ENCODE measurements at places on chromosomes 16 and 17.

DNA sequence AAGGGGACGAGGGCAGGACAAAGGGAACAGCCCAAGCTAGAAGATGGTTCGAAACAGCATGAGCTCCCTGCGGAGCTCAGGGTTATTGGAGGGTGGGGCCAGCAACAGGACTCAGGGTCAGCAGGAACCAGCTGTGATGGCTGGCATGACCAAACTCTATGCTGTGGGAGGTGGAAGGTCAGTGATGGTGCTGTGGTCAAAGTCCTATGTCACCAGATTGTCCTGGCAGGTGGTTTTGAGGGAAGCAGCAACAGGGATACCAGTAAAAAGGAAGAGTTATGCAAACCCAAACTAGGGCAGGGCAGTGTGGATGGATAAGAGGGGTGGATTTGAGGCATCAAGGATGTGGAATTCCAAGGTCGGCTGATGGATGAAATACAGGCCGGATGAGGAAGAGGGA lies 32.4 kb downstream of the CACNG4 start:
- DNase-seq: no peak

- DNase-seq: no peak
Measured at GRCh38 chr17:49316258-49316570, 45.8 kb downstream of the ZNF652 start.

GRCh38 chr17:1027044-1027443 lies 30.1 kb downstream of the TIMM22 start:
- no peak for DNase-seq

DNA sequence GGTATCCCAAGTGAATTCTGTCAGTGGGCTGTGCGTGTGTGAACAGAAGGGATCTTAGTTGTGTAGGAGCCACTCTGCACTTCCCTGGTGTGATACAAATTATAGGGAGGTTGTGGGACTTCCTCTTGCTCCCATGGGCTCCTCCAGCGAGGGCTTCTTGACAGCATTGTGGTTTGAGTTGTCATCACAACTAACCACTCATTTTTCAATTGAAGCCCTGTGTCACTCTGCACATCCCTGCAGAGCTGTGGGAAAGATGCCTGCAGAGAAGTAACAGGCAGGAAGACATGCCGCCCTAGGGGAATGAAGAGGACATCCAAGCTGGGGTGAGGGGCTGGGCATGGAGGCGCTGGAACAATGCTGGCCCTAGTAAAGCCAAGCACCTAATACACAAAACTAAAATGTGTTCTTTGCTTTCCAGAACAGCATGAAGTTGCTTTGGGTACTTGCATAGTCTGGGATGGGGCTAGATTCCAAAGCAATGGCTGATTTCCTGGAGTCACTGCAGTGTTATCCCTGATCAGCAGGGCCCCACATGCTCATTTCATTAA lies 692.5 kb downstream of the TOX3 start:
- DNase-seq: no peak

DNA sequence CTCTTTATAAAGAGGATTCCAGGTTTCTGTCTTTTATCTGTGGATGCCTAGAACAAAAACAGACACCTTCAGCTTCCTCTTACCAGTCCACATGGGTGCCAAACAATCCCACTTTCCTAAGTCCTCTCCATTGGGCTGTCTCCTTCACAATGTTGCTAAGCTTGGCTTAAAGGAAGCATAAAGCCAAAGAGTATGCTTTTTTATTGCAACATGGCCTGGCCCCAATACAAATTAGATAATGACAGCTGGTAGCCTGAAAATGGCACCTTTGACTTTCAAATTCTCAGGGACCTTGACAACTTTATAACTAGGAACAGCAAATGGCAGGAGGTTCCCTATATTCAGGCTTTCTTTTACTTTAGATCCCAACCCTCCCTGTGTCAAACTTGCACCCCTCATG lies 55.8 kb downstream of the SLFN5 start:
- DNase-seq: no peak

DNA sequence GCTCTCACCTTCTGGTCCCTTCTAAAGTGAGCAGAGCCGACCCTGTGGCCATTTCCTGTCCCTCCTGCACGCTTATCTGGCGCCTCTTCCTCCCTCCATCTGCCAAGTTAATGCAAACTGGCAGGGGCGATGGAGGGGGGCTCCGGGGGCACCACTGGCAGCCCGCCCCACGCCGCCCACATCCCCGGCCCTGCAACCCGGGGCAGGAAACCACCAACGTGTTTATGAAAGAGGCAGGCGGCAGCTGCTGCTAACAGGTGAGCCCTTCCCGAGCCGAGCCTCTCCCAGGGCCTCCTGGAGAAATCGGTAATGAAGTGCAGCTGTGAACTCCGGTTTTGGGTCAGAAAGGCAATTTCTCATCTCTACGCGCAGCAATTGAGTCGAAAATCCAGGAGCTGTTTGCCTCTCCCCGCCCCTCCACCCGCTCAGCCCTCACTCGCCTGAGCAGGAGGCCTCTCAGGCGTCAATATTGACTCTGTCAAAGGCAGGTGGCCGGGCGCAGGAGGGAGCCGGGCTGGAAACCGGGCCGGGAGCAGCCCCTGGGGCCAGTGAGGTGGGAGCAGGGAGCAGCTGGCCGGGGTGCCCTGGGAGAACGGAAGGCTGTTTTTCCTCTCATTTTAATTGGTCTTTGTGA lies 164.4 kb upstream of the GSE1 start:
- DNase-seq: peak; percentile 27

- no peak for DNase-seq
Measured at GRCh38 chr17:37481001-37481665, 8.6 kb upstream of the DUSP14 start.

GRCh38 chr17:2853283-2854142 lies 57.3 kb downstream of the RAP1GAP2 start:
- no peak for DNase-seq

GRCh38 chr17:82667668-82668000 lies 19.4 kb upstream of the WDR45B start:
- DNase-seq: no peak

- DNase-seq: no peak
Measured at GRCh38 chr16:19170043-19170655, 2.1 kb downstream of the SYT17 start.

DNA sequence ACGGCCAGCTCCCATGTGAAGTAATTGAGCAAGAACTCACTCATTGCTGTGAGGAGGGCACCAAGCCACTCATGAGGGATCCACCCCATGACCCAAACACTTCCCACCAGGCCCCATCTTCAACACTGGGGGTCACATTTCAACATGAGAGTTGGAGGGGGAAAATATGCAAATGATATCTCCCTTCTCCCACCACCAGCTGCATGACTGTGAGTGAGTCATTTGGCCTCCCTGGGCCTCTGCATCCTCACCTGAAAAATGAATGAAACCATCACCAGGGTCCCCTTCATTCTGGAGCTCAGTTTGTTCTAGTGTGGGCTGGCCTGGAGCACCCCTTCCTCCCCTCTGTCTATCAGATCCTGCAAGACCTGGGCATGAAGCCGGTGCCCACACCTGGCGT lies 6.8 kb upstream of the MED9 start:
- DNase-seq: no peak

GRCh38 chr17:47829870-47830269 lies 1.5 kb downstream of the MRPL10 start:
- DNase-seq: peak; percentile 82

DNA sequence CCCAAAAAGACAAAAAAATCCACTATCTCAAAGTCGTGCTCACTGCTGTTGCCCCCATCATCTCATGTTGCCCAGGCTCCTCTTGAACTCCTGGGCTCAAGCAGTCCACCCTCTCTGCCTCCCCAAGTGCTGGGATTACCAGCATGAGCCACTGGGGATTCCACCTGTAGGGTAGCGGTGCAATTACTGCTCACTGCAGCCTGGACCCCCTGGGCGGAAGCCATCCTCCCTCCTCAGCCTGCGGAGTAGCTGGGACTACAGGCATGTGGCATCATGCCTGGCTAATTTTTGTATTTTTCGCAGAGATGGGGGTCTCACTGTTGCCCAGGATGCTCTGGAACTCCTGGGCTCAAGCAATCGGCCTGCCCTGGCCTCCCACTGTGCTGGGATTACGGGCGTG lies 37.9 kb upstream of the BHLHA9 start:
- no peak for DNase-seq

- no peak for DNase-seq
Measured at GRCh38 chr16:26051063-26051462, 359.3 kb downstream of the HS3ST4 start.

- no peak for DNase-seq
Measured at GRCh38 chr16:90070440-90070839, 6.7 kb downstream of the PRDM7 start.

- DNase-seq: no peak
Measured at GRCh38 chr16:30750876-30751465, 2.7 kb downstream of the PHKG2 start.

DNA sequence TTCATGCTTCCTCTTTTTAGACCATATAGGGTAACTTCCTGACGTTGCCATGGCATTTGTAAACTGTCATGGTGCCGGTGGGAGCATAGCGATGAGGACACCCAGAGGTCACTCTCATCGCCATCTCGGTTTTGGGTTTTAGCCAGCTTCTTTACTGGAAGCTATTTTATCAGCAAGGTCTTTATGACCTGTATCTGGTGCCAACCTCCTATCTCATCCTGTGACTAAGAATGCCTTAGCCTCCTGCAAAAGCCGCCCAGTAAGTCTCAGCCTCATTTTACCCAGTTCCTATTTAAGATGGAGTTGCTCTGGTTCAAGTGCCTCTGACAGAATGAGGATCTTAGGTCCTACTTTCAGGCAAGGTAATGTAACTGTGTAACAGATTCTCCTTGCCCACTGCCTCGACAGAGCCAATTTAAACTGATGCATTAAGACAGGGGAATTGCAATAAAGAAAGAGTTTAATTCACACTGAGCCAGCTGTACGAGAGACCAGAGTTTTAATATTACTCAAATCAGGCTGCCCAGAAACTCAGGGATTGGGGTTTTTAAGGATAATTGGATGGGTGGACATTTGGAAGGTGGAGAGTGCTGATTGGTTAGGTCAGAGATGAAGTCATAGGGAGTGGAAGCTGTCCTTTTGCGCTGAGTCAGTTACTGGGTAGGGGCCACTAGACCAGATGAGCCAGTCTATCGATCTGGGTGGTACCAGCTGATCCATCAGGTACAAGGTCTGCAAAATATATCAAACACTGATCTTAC lies 59.9 kb upstream of the ATF7IP2 start:
- DNase-seq: no peak

GRCh38 chr16:79248351-79248750 lies 352.2 kb downstream of the MAF start:
- no peak for DNase-seq

DNA sequence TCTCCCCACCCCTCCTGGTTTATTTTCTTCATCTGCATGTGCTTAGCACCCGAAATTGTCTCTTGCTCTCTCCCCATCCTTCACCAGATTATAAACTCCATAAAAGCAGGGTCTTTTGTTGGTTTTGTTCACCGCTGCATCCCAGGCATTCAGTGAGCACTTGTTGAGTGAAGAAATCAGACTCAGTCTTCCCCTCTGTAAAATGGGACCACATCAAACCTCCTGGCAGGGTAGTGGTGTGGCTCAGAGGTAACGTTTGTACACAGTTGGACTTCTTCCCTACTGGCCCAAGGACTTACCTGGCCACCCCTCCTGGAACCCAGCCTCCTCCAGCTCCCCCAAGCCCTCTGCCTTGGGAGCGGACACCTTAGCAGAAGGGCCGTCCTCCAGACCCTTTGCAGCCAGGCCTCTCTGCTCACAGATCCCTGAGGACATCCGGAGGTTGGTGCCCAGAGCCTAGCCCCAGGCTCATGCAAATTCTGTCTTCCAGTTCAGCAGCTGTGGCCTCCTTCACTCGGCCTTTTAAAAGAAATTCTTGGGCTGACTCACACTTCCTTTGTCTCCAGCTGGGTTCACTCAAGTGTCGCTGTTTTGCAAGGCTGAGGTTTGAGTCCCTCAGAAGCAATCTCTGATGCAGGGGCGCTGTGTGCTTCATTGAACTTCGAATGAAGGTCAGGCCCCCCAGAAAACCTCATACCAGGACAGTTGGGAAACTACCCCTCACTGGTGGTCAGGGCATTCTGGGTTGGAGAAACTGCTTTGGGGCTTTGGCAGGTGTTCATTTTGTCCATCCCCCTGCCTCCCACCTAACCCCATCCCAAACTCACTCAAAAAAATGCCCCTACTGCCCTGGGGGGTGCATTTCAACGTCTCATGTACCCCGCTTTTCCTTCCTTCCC lies 16.8 kb upstream of the RMI2 start:
- DNase-seq: peak; percentile 78

DNA sequence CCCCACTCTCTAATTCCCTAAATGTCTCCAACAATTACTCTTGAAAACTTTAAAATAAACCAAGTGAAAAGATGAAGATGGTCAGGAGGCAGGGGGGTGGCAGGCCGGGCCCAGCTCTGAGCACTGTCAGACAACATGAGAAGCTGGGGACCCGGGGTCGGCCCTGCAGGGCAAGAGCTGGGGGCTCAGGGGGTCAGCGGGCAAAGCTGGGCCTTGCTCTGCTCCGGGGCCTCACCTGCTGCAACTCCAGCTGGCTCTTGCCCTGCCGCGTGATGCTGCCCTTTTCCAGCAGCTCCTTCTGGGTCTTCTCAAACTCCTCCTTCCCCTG lies 14.8 kb downstream of the CTRB1 start:
- no peak for DNase-seq

DNA sequence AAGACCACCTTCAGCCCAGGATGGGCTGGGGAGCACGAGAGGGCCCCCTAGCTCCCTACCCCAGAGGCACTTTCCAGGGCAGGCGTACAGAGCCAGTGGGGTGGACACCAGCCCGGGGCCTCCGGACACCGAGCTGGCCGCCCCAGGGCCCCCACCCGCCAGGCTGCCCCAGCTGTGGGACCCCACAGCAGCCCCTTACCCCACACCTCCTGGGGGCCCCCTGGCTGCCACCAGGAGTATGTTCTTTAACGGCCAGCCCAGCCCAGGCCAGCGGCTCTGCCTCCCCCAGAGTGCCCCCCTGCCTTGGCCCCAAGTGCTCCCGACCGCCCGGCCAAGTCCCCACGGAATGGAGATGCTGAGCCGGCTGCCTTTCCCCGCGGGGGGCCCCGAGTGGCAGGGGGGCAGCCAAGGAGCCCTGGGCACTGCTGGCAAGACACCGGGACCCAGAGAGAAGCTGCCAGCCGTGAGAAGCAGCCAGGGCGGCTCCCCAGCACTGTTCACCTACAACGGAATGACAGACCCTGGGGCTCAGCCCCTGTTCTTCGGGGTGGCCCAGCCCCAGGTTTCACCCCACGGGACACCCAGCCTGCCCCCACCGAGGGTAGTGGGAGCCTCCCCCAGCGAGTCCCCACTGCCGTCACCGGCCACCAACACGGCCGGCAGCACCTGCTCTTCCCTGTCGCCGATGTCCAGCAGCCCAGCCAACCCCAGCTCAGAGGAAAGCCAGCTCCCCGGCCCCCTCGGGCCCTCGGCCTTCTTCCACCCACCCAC lies 24.3 kb upstream of the ZFPM1 start:
- no peak for DNase-seq

All from CD4-positive, alpha-beta T cell treated with Interferon gamma for 1 hour (primary cell).